ENCODE measurements at places on chromosomes 2 and 18.

DNA sequence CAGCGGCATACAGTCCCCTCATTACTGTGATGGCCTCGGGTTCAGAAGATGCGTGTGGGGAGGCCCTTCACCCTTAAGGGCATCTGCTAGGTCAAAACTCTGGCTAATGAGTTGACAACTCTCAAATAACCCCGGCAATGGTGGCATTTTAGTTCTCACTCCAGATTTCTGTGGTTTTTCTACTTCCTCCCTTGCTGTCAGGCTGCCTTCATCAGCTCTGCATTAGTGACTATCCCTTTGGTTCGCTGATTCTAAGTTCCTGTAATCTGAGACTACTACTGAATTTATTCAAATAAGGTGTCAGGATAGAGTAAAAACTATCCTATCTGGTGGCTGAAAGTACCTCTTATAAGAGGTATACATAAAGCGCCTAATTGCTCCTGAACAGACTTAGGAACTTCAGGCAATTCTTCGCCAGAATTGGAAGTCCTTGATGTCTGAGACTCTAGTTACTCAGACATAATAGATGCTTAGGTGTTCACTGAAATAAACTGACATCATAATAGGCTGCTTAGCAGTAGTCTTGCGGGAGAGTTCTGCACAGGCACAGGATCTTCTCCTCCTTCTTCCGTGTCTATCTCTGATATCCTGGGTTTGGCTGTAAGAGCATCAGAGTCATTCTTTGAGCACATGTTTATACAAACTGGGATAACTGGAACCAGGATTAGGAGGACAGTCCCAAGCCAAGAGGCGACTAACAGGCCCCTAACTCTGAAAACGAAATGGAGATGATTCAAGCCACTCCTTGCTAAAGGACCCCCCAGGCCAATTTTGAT, 194.5 kb downstream of the DNER start:
- DNase-seq: no peak

GRCh38 chr18:37508207-37508606, 57.4 kb downstream of the CELF4 start:
- DNase-seq: no peak

DNA sequence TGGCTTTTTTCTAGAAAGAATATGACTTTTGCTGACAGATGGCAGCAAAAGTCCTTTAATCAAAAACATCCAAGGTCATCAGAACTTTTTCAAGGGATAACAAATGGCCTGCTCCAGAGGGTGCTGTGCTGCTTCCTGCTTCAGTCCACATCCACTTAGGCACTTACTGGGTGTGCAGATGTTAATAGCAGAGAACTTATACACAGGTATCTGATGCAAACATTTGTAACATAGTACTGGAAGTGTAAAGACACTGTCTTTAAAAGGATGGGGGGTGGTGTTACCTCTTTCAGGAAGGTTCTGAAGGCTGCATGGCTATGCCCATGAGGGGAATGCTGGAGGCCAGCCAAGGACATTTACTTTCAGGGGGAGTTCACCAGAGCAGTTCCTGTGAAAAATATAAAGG, 5.5 kb downstream of the HOXD8 start:
- DNase-seq: no peak

DNA sequence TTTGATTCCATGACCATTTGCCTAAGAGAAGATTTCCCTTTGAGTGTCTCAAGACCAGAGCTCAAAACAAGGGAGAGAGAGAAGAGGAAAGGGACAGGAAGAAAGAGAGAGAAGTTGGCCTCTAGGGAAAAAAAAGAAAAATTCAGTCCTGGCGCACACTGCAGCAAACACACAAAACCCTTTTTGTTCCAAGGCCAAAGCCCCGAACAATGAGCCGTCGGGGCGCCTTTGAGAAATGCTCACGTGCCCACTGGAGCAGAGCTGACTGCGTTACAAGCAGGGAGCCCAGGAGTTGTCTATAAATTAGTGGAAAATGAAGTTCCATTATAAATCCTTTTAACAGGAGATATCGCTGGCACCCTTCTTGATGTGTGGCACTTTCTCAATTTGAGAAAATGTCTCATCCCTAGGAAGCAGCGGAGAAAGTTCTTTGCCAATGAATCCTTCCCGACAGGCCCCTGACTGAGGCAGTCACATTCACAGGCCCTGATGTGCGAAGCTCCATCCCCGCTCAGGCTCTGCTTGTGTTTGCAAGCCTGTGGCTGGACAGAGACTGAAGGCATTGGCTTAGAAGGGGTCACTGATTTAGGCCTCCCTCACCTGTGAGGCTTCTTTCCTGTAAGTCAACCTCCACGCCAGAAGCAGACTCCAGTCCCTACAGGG, 32.1 kb upstream of the NCKAP5 start:
- no peak for DNase-seq

DNA sequence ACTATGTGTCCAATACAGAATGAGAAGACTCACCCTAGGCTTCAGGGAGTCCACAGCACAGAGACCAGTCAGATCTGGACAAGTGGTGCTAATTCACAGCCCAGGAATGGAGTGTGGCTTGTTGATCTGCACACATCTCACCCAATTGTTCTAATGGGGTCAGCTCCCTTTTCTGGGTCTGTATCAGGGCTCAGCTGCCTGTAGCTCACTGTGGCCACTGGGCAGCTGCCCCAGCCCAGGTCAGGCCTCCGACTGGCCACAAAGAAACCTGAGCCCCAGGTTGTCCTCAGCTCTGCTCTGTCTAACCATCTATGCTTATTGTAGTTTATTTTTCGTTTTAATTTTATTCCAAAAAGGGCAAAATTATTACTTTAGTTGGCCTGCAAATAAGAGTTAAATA, 202.3 kb upstream of the RAB6C start:
- no peak for DNase-seq

GRCh38 chr18:65750389-65751154, at the start of gene CDH7:
Gene CDH7, plus strand, starts transcription at chr18:65751012. Its CDS starts 11,831 bp downstream, at chr18:65762843.
- no peak for DNase-seq

DNA sequence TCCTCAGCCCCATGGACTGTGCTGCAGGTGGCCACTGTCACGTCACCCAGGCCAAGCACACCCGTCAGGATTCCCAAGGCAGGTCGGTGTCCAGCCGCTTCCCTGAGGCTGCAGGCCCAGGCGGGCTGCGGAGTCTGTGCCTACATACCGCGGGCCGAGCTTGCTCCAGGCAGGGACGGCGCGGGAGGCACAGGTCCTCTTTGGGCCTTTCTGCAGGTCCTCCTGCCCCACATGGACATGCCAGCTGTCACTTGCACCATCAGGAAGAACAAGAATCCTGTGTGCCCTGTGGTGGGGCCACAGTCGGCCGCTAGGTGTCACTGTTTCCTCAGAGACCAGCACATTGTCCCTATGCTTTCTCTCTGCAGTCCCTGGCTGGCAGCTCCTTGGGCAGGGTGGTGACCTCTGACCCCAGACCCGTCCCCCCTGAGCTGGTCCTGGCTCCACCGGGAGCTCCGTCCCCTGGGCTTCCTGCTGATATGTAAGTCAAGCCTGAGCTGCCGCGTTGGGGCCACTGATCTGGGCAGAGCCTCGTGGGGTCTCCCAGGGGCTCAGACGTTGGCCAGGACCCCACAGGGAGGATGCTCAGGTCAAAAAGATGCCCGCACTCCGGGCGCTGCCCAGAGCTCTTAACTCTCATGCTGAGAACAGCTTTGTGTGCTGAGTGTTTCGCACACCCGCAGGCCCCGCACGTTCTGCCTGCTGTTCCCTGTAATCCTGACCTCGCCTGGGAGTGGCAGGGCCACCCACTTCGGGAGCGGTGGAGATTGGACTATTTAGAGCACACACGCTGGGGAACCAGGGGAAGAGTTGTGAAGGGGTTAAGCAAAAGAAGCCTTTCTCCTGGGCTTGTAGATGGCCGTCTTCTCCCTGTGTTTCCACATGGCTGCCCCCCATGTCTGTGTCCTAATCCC, 17.3 kb upstream of the AGXT start:
- DNase-seq: peak; percentile 53

DNA sequence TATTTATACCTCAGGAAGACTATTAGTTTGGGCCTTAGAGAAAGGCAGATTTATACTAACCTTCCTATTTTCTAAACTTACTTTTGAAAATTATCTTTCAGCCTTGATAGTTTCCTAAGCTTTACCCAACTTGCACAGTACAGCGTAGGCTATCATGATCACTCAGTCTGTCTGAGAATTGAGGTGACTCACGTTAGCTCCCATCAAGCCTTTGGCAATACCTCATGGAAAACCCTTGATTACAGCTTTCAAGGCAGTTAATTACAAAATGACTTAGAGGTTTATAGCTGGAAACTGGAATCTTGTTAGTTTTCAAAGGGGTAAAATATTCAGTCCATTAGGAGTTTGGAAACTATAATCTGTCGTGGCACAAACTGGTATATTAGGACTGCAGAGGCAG, 26.4 kb upstream of the ARMC9 start:
- no peak for DNase-seq

DNA sequence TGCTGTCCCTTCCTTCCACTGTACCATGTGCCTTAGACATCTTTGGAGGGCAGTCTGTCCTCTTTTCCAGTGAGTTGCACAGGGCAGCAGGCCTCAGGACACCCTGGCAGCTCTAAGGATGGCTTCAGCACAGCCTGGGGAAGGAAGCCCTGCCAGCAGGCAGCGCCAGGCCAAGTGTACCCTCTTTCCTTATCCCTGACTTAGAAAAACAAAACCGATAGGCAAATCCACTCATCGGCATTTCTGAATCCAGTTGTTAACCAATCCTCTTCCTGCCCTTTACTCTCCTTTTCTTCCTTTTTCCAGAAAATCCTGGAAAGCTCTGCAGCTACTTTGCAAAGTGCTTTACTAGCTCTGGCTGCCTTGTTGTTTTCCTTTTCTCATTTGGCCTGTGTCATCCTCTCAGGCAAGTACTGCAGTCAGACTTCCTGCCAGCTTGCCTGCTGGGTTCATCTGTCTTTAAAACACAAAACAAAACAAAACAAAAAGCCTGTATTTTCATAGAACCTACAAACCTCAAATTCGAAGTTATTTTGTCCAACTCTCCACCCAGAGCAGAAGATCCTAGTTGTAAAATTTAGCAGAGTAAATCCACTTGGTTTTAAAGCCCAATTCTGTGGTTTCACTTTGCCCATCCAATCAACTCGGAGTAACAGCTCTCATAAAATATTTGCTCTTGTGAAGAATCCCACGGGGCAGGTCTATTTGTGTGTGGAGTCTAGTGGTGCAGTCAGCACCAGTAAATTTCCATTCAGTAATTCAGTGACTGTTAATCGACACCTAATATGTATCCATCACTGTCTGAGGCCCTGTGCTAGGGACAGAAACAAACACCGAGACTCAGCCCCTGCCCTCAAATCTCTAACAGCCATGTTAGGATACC, 45.2 kb downstream of the PCBP1 start:
- no peak for DNase-seq
